Right ventricle myocardium inferior (tissue), 1 donor: ENCODE measurements at places on chromosomes 4 and X.

GRCh38 chrX:29690061-29690460 lies 525.3 kb upstream of the MAGEB2 start:
- DNase-seq: no peak

GRCh38 chr4:11765849-11766453 lies 337.3 kb upstream of the HS3ST1 start:
- DNase-seq: no peak

DNA sequence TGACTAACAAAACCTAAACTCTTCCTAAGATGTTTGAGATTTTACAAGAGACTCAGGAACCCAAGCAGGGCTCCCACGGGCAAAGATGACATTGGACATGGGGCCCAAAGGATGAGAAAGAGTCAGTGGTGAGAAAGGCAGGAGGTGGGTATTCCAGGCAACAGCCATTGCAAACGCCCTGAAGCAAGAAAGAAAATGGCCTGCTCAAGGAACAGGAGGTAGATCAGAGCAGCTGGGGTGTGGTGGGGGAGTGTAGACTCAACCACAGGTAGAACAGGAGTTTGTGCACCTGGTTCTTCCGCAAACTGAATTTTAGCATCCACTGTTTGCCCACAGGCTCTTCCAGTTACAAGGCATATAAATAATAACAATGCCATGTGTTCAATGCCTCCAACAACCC lies 3.3 kb downstream of the PPP2R2C start:
- no peak for DNase-seq

GRCh38 chr4:112735474-112735951 lies 98.6 kb downstream of the LARP7 start:
- DNase-seq: no peak

DNA sequence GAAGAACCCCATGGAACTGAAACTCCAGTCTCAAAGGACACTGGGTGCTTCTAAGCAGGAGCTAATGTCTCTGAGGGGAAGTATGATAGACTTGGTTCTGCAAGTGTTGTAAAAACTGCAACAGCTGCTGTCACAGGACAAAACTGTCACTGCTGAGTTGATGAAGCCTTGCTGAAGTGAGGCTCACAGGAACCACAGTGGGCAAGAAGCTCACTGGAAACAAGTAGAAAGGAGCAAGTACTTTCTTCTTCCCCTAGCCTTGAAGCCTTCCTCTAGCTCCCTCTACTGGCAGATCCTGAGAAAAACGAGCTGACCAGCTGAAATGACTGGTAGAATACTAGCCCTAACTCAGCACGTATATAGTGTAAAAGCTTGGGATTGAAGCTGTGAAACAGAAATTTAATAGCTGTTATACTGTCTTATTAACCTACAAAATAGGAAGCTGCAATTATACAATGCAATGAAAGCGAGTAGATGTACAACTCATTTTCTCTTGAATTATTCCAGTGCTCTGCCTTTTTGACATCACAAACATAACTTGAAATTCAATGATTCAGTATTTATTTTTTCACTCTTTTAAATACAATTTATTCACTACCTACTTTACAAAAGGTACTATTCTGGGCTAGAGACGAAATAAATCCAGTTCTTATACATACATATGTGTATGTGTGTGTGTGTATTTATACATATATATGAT lies 91.4 kb downstream of the GABRB1 start:
- no peak for DNase-seq

DNA sequence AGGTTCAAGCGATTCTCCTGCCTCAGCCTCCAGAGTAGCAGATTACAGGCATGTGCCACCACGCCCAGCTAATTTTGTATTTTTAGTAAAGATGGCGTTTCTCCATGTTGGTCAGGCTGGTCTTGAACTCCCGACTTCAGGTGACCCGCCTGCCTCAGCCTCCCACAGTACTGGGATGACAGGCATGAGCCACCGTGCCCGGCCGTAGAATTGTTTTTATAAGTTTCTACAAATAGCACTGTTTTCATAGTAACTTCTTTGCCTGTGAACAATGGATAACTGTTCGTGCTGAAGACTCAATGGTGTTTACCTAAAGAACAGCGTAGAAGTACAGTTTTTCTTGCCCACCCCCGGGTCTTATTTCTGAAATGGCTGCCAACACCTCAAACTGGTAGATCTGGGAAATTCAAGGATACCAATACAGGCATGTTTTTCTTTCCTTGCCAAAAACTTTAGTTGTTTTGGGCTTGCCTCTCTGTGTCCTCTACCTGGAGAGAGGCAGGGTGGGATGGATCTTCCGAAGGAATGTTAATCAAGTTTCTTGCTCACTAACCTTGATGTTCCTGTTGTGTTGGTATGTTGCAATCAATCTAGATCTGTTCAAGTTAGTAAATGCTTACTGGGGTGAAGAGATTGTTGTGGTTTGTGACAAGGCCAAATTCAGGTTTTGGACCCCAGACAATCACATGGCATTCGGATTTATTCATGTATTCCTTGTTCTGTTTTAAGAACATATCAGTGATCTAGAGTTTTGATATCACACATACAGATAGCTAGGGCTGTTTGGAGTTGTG lies 2.8 kb upstream of the RUFY3 start:
- DNase-seq: no peak

GRCh38 chr4:136847881-136848621 lies 684.2 kb downstream of the PCDH18 start:
- DNase-seq: peak; percentile 54

- no peak for DNase-seq
Observed at GRCh38 chrX:118724365-118724764, 3.0 kb upstream of the IL13RA1 start.

DNA sequence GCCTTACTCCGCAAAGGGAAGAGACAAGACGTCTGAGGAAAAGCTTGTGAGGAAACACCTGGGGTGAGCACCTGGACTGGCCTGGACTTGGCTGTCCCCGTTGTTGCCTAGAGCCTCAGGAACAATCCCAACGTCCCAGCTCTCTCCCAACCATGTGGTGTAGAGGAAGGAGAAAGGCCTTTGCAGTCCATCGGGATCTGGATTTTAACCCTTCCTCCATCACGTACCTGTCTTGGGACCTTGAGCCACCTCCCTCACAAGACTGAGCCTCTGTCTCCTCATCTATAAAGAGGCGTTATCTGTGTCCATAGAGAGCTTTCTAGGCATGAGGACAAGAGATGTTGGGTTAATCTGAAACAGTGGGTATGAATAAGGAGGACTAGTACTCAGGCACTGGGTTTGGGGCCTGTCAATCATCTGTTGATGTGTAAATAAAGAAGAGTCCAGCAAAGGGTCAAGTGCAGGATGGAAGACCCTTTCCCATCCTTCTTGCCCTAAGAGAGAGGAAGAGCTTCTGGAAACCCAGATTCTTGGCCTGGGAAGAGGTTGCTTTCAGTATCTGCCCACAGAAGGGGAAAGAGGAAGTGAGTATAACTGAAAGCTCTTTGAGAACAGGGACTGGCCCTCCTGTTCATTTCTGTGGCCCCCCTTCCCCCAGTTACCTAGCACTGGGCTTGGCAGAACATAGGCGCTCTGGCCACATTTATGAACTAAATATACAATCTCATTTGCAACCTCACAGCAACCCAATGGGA lies 137.1 kb downstream of the PJA1 start:
- DNase-seq: no peak
